ENCODE measurements at places on chromosomes 4 and X. TPM values are rescaled to one million over a fixed set of nuclear protein-coding genes. Genes with fewer than 3 reads are reported as not detected.

DNA sequence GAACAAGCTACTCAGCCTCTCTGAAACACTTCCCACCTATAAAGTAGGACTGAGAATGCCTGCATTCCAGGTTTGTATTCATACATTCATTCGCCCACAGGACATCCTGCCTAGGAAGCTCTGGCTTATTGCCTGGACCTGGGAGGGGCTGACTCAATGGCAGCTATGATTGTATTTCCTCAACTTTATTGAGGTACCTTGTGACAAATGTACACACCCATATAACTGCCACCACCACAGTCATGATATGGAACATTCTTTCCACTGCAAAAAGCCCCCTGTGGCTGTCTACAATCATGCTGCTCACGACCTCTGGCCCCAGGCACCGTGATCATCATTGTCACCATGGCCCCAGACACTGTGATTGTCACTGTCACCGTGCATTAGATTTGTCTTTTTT lies 68.3 kb downstream of the ABLIM2 start:
- H3K27ac ChIP-seq = no peak overlapping the region
- H3K36me3 ChIP-seq = no peaks in the 10 kb centered on the region
- no peaks in the 10 kb centered on the region for H3K27me3 ChIP-seq
- H3K4me3 ChIP-seq = no peak overlapping the region
- no peaks in the 10 kb centered on the region for H3K4me1 ChIP-seq

- no peaks in the 10 kb centered on the region for H3K36me3 ChIP-seq
- H3K4me3 ChIP-seq = no peak overlapping the region
- peaks cover 18% of the 10 kb centered on the region for H3K4me1 ChIP-seq
- no peak for DNase-seq
- no peak overlapping the region for H3K27ac ChIP-seq
Measured at GRCh38 chr4:139917896-139918295, 236.1 kb downstream of the MAML3 start.

DNA sequence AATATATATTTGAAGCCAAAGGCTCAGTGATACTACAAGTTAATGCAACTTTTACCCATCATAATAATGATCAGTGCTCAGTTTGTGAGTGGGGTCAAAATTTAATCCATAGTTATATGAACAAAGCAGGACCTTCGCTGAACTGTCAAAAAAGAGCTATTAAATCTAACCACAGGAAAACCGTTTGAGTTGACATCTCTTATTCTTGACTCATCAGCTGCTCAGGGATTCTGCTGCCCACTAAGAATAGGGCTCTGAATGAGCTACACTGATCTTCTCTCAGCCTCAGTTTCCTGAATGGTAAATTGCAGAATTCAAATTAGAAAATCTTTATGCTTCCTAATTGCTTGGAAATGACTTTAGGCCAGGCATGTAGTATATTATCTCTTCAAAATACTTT lies 44.9 kb upstream of the NAP1L5 start:
- peaks cover 3% of the 10 kb centered on the region for H3K36me3 ChIP-seq
- no peak overlapping the region for H3K27ac ChIP-seq
- no peaks in the 10 kb centered on the region for H3K27me3 ChIP-seq
- no peak for DNase-seq
- no peak overlapping the region for H3K4me3 ChIP-seq

DNA sequence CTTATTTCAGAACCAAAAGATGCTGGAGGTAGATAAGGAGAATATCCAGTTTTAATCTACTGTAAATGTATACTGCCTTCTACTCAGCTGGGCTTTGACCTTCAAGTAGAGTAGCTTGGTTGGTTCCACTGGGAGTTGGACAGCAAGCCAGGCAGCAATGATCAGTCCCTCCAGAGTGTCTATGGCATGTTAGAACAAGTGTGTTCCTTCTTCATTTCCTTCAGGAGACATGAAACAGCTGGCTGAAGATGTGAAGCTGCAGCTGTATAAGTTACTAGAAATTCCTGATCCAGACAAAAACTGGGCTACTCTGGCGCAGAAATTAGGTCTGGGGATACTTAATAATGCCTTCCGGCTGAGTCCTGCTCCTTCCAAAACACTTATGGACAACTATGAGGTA lies 111.1 kb downstream of the NFKB1 start:
- H3K4me3 ChIP-seq = no peak overlapping the region
- DNase-seq = no peak
- H3K27me3 ChIP-seq = no peaks in the 10 kb centered on the region
- peaks cover 9% of the 10 kb centered on the region for H3K36me3 ChIP-seq

- H3K36me3 ChIP-seq = peaks cover 19% of the 10 kb centered on the region
- H3K4me3 ChIP-seq = no peak overlapping the region
- no peak overlapping the region for H3K27ac ChIP-seq
- DNase-seq = no peak
- H3K27me3 ChIP-seq = no peaks in the 10 kb centered on the region
- H3K4me1 ChIP-seq = peaks cover 17% of the 10 kb centered on the region
Measured at GRCh38 chr4:106299977-106300376, 16.0 kb downstream of the TBCK start.

- no peaks in the 10 kb centered on the region for H3K27me3 ChIP-seq
- H3K27ac ChIP-seq = no peak overlapping the region
- no peak for DNase-seq
- no peaks in the 10 kb centered on the region for H3K4me1 ChIP-seq
Measured at GRCh38 chr4:165199722-165200121, 7.6 kb upstream of the KLHL2 start.

GRCh38 chr4:34720571-34720970 lies 1523.7 kb downstream of the ARAP2 start:
- H3K4me3 ChIP-seq = no peak overlapping the region
- H3K27me3 ChIP-seq = no peaks in the 10 kb centered on the region
- H3K36me3 ChIP-seq = no peaks in the 10 kb centered on the region
- DNase-seq = no peak
- no peak overlapping the region for H3K27ac ChIP-seq

DNA sequence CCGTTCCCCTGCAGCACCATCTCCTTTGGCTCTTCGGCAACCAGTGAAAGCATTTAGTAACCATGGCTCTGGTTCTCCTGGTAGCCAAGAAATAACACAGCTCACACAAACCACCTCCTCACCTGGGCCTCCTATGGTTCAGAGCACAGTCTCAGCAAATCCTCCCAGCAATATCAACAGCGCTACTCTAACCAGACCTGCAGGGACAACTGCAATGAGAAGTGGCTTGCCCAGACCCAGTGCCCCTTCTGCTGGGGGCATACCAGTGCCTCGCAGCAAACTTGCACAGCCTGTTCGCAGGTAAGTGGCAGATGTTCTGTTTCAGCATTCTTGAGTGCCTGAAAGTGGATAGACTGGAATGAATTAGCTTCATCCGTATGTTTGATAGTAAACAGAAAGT lies 63.0 kb upstream of the SLC10A4 start:
- no peak overlapping the region for H3K4me3 ChIP-seq
- no peak for DNase-seq
- H3K36me3 ChIP-seq = peaks cover 45% of the 10 kb centered on the region
- no peaks in the 10 kb centered on the region for H3K27me3 ChIP-seq

DNA sequence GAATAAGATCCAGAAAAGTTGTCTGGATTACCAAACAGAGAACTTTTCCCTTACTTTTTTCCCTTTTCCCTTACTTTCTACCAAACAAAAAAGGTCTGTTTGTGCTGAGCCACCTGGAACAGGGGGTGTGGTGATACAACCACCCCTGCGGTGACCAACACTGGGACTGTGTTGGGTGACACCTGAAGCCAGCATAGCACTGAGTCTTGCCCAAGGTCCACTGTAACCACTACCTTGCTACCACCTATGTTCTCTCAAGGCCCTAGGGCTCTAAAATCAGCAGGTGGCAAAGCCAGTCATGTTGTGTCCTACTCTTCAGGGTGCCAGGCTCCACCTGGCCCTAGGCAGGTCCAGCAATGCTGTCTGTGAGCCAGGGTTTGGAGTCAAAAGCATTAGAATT lies 22.8 kb upstream of the UNC5C start:
- no peak overlapping the region for H3K27ac ChIP-seq
- no peaks in the 10 kb centered on the region for H3K36me3 ChIP-seq
- no peaks in the 10 kb centered on the region for H3K27me3 ChIP-seq
- DNase-seq = no peak
- H3K4me1 ChIP-seq = no peaks in the 10 kb centered on the region

Gene MAPK10
- 45.1 TPM for total RNA-seq

Gene ABCE1
- total RNA-seq = 74.1 TPM

Gene ETDB
- total RNA-seq = not detected

Gene PABPC4L
- 5.1 TPM for total RNA-seq
